ENCODE measurements at places on chromosomes 6 and 20.
A peak's percentile ranks its signal among the peaks of the same experiment; 100 is the strongest.

- no peaks in the 10 kb centered on the region for H3K36me3 ChIP-seq
- peaks cover 66% of the 10 kb centered on the region for H3K4me1 ChIP-seq
- H3K27ac ChIP-seq, result peak overlapping the region; percentile 98
- H3K4me3 ChIP-seq, result peak overlapping the region; percentile 86
- H3K27me3 ChIP-seq, result no peaks in the 10 kb centered on the region
Measured at GRCh38 chr20:2104236-2104635, 2.6 kb downstream of the STK35 start.

GRCh38 chr20:44467289-44467883, 8.3 kb upstream of the TTPAL start:
- no peak overlapping the region for H3K4me3 ChIP-seq
- H3K4me1 ChIP-seq, result no peaks in the 10 kb centered on the region
- DNase-seq, result peak; percentile 75

DNA sequence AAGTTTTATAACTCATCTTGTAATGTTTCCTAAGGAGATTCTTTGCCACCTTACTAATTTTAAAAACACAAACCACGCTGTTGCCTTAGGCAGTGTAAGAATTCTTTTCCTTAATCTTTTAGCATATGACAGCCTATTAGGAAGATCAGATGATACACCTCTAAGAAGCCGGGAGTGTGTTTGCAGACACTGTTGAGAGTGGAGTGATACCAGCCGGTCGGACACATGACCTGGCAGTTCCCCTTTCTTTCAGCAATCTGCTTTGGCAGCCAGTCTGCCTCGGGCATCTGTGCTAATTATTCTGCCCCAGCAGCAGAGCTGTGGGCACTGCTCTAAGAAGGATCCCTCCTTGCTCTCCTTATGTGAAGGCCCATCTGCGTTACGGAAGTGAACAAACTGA, 50.9 kb downstream of the PLCB4 start:
- H3K36me3 ChIP-seq, result no peaks in the 10 kb centered on the region
- H3K27ac ChIP-seq, result peak overlapping the region; percentile 37
- no peaks in the 10 kb centered on the region for H3K27me3 ChIP-seq
- peak; percentile 75 for DNase-seq
- H3K4me3 ChIP-seq, result no peak overlapping the region

DNA sequence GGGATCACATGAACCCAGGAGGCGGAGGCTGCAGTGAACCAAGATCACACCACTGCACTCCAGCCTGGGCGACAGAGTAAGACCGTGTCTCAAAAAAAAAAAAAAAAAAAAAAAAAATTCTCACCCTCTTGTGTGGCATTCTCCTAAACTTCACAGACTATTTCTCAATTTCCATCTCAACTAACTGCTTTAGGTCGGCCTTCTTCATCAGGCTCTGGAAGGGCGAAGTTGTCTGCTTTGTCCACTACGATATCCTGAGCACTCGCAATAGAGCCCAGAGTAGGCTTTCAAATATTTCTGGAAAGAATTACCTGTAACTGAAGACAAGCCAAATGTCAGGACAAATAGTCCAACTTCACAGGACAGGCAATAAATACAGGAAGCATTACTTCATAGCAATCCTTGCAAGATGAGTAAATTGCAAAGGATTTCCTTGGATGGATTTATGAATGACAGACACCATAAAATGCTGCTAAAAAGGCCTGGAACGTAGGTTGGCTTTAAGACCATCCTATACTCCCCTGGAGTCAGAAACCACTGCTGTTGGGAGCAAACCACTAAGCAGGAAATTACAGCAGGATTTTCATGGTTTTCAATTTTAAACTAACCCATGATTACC, 116.3 kb upstream of the SLC2A12 start:
- no peak overlapping the region for H3K4me3 ChIP-seq
- no peaks in the 10 kb centered on the region for H3K4me1 ChIP-seq
- no peak for DNase-seq
- H3K27ac ChIP-seq, result no peak overlapping the region
- no peaks in the 10 kb centered on the region for H3K27me3 ChIP-seq
- peaks cover 8% of the 10 kb centered on the region for H3K36me3 ChIP-seq

- H3K27me3 ChIP-seq, result no peaks in the 10 kb centered on the region
- DNase-seq, result no peak
- peaks cover 8% of the 10 kb centered on the region for H3K4me1 ChIP-seq
- H3K4me3 ChIP-seq, result no peak overlapping the region
Measured at GRCh38 chr6:136843210-136843609, 20.8 kb downstream of the PEX7 start.

DNA sequence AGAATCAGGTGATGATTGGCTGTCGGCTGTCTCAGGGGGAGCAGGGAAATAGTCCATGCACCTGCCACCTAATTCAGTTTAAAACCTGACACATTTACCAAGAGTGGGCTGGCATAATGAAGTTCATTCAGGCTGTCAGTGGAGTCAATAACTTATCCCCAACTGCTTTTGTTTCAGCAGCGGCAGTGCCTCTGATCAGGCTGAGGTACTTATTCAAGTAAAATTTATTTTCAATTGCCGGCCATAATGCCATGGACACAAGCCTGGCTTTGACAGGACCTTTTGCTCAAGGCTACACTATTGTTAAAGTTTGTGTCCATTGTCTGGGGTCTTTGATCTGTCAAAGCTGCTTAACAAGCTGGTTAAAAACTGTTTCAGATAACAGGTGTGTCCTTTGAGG, 20.6 kb downstream of the OLIG3 start:
- H3K4me1 ChIP-seq, result no peaks in the 10 kb centered on the region
- H3K27ac ChIP-seq, result no peak overlapping the region
- DNase-seq, result no peak
- H3K36me3 ChIP-seq, result no peaks in the 10 kb centered on the region
- no peaks in the 10 kb centered on the region for H3K27me3 ChIP-seq

DNA sequence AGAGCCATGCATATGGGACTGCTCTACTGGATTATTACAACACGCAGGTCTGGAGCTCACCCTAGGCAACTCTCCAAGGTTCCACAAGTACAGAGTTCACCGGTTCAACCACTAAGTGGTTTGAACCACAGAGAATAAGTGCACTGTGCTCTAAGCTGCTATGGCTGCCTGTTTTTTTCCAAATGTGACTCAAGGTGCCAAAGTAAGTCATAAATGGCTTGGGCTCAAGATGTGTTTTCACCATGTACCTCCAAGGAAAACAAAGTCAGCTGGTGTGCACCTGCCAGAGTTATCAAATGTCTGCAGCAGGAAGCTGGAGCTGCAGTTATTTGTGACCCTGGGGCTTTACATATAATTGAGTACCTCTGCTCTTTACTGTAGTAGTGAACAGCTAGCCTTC, 76.7 kb downstream of the PREP start:
- H3K4me3 ChIP-seq, result no peak overlapping the region
- no peaks in the 10 kb centered on the region for H3K27me3 ChIP-seq
- no peaks in the 10 kb centered on the region for H3K4me1 ChIP-seq
- no peak overlapping the region for H3K27ac ChIP-seq
- DNase-seq, result no peak

GRCh38 chr6:11224252-11224965, 8.1 kb downstream of the NEDD9 start:
- H3K27me3 ChIP-seq, result no peaks in the 10 kb centered on the region
- H3K4me1 ChIP-seq, result peaks cover 21% of the 10 kb centered on the region
- no peaks in the 10 kb centered on the region for H3K36me3 ChIP-seq
- H3K4me3 ChIP-seq, result no peak overlapping the region
